MCF 10A (cell line): ENCODE measurements at places on chromosomes 11 and 22.

DNA sequence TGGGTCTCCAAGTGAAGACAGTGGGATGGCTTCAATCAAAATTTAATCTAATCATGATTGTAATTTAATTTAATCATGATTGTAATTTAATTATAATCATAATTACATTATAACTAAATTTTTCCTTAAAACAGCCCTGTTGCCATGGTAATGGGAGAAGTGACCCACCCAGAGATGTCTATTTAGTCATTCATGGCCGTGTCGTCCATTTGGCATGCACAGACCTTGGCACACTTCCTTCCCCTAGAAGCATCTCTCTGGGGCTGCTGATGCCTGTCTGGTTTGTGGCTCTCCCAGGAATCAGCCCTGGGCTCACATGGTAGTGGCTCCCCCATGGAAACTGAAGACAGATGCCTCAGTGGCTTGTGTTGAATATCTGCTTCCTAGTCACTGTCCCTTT, 27.0 kb downstream of the P4HA3 start:
- no peak for DNase-seq

GRCh38 chr22:46584081-46584921, 35.9 kb upstream of the GRAMD4 start:
- DNase-seq, result no peak

- DNase-seq, result no peak
Measured at GRCh38 chr22:48954781-48955311, 872.8 kb downstream of the BRD1 start.

DNA sequence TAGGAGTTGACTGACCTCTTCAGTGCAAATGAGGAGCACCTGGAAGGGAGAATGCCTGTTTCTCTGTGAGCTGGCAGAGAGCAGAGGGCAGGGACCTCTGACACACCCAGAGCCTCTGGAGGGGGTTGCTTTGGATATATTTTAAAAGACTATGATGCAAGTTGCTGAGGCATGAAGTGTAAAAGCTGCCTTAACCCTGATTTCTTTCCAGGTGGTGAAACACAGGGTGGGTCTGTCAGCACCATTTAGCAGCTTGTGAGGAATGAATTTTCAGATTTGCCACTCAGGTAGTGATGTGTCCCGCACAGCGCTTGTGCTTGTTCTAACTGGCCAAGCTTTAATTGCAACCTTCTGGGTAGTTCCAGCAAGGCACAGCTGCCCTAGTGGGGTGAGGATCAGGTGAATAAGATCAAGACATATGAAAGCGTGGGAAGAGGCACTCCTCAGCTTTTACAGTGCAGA, 90.2 kb downstream of the SWAP70 start:
- peak; percentile 52 for DNase-seq

DNA sequence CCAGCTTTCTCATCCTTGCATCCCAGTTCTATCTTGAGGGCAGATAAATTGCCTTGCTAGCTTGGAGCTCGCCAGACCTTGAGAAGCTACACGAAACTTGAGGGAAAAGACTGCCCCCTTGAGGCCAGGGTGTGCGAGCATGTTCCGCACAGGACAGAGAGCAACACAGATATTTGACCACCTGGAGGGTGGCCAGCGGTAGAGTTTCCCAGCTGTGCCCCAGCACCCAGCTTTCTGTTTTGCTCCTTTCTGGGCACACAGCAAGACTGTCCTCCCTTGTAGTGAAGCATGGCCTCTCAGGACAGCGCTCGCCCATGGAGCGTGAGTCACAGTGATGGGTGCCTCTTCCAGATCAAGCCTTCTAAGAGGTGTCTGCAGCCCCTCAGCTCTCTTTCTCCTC, 23.5 kb downstream of the SPATA19 start:
- peak; percentile 36 for DNase-seq

DNA sequence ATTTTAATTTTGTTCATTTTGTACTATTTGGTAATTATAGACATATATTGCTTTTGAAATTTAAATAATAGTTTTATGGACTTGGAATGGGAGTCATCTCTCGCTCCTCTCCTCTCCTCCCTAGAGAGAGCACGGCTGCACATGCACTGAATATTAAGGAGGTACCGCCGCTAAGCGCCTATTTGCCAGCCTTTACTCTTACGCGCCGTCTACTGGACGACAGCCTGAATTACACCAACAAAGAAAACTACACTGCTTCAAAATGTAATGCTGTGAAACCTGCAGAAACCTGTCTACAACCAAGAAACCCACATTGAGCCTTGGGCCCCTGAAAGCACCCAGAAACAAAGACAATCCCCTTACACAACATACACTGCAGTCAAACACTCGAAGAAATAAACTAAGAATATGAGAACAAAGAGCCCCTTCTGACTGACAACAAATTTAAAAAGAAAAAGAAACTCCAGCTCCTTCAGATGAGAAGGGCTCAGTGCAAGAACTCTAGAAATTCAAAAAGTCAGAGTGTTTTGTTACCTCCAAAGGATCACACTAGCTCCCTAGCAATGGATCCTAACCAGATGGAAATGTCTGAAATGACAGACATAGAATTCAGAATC, 737.2 kb downstream of the LRRC4C start:
- DNase-seq, result peak; percentile 8

GRCh38 chr11:76169473-76169896, 36.8 kb downstream of the WNT11 start:
- no peak for DNase-seq

- DNase-seq, result no peak
Measured at GRCh38 chr11:3353066-3353465, 25.9 kb downstream of the ZNF195 start.

GRCh38 chr11:65613091-65613928, 711 bp downstream of the MAP3K11 start:
- DNase-seq, result no peak

DNA sequence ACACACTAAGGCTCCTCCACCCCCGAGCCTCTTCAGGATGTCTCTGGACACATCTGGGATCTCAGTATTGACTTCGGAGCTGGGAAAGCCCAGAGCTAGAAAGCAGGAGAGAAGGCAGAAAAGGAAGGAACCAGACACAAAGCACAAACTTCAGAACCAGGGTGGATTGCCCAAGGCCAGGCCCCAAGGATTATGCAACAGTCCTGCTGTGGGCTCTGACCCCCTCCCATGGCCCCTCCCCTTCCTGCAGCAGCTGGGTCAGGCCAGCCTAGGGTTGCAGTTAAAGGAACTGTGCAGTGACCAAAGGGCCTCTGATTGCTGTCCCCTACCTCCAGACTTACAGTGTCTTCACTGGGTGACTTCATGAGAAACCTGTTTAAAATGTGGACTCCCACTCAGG, 5.3 kb downstream of the KCNE3 start:
- peak; percentile 44 for DNase-seq

DNA sequence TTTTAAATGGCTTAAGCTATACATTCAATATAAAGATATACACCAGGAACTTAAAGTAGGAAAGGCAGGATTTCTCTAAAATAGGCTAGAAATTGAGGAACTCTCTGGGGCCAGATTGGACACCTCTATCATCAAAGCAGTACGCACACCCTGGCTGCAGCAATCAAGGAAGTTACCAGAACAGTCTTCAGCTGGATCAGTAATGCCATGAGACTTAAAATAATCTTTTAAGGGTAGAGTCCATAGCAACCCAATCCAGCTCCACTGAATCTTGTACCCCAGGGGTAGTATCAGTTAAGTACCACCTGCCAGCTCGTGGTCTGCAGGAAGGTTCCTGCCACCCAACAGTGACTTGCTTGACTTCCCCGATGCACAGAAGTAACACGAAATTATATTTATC, 3.0 kb downstream of the RDX start:
- DNase-seq, result no peak

GRCh38 chr11:88101881-88102597, 73.2 kb downstream of the RAB38 start:
- no peak for DNase-seq

- no peak for DNase-seq
Measured at GRCh38 chr11:131656839-131657211, 286.4 kb downstream of the NTM start.

DNA sequence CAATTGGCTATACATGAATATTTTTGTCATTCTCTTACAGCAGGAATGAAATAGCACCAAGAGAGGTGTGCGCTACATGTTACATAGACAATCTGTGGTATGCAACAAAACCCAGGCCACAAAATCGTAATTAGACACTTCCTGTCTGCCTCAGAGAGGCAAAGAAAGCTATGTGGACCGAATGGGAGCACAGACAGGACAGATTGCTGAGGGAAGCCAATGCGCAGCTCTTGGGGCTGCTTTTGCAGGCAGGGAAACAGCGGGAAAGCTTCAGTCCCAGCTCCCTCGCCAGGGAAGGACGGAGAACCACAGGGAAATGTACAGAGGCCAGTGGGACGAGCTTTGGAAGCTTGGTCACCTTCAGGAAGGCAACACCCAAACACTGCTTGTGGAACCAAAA, 40.9 kb downstream of the SERPINH1 start:
- DNase-seq, result no peak

GRCh38 chr11:116275635-116276034, 497.2 kb downstream of the BUD13 start:
- no peak for DNase-seq

- DNase-seq, result peak; percentile 54
Measured at GRCh38 chr11:122804161-122804560, 34.1 kb upstream of the CRTAM start.

- no peak for DNase-seq
Measured at GRCh38 chr11:7573558-7574296, 59.9 kb downstream of the PPFIBP2 start.

GRCh38 chr22:45169591-45170466, 6.1 kb downstream of the NUP50 start:
- DNase-seq, result no peak

DNA sequence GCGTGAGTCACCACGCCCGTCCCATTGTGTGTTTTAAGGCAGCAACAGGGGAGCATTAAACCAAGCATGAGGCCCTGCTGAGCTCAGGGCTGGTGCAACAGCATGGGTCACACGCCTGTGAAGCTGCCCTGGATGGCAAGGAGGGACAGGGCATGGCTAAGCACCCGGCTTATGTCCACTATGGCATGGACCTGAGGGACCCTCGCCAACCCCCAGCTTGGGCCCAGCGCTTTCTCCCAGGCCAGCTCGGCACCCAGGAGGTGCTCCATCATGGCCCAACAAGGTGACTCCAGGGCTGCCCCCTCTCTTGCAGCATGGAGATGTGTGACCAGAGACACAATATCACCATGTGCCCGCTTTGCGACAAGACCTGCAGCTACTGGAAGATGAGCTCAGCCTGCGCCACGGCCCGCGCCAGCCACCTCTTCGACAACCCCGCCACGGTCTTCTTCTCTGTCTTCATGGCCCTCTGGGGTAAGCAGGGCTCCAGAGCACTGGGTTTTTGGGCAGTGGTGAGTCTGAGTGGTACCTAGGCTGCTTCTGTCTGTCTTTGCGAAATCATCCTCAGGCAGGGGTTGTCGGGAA, 53.6 kb downstream of the ANO1 start:
- DNase-seq, result no peak

- peak; percentile 59 for DNase-seq
Measured at GRCh38 chr22:26367402-26368245, 61.4 kb upstream of the ASPHD2 start.

GRCh38 chr11:128341280-128342248, 245.8 kb downstream of the ETS1 start:
- no peak for DNase-seq

GRCh38 chr11:29268733-29269132, 748.1 kb downstream of the KCNA4 start:
- DNase-seq, result no peak

- DNase-seq, result no peak
Measured at GRCh38 chr11:10392095-10393079, 62.7 kb upstream of the AMPD3 start.

DNA sequence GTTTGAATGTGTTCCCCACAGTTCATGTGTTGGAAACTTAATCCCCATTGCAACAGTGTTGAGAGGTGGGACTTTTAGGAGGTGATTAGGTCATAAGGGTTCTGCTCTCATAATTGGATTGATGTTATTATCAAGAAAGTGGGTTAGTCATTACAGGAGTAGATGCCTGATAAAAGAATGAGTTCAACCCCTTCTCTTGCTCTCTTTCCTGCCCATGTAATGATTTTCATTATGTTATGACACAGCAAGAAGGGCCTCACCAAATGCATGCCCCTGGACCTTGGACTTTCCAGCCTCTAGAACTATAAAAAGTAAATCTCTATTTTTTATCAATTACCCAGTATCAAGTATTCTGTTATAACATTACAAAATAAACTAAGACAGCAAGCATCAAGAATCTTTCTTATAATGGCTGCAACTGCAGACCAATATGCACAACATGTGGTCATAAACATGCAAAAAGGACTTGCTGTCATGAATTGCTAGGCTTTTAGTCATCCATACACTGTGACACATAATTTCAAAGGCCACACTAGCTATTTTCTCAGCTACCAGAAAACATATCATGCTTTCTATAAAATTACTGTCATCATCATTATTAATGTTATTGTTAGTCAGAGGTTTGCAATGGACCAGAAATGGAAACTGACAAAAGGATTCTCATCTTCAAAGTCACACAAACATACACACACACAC, 99.9 kb upstream of the GUCY1A2 start:
- DNase-seq, result no peak

- peak; percentile 85 for DNase-seq
Measured at GRCh38 chr11:133965031-133965601, 8.3 kb upstream of the IGSF9B start.
